Right ventricle myocardium superior (tissue), 1 donor: ENCODE measurements at places on chromosomes 6 and 20.

- no peak for DNase-seq
These were observed 79.5 kb downstream of the ERMARD start for GRCh38 chr6:169830876-169831275.

GRCh38 chr20:21279706-21280521 is 23.2 kb upstream of the XRN2 start:
- DNase-seq, result no peak

DNA sequence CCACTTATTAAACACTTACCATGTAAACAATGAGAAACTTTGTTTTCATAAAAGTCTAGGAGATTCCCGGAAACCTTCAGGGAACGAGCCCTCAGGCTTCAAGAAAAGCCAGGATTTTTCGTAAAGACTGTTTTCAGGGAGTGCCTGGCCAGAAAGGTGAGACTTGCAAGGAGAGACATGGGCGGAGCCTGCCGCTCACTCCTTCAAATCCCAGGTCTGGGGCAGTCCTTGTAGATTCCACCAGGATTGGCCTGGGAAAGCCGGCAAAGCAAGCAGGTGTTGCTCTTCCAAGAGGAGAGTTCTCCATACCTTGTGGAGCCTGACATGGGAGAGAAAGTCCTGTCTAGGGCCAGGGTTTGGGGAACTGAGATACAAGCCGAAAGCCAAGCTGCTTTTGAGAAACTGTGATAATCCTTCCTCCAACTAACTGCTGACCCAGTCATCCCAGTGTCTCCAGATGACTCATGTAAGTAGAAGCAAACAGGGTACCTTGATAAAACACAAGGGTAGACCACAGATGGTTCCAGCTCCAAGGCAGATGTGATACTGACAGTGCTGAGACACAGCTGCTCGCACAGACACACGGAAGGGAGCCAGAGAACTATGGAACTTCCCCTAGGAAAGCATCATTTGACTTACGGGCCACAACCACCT is 69.4 kb upstream of the NAA20 start:
- DNase-seq, result no peak

GRCh38 chr20:47795214-47795907 is 10.1 kb upstream of the SULF2 start:
- peak; percentile 61 for DNase-seq

GRCh38 chr6:4774296-4774695 is 1.9 kb upstream of the CDYL start:
- DNase-seq, result no peak

GRCh38 chr6:165659945-165660856 is 2.8 kb downstream of the PDE10A start:
- DNase-seq, result peak; percentile 62

- DNase-seq, result peak; percentile 6
These were observed 249.4 kb downstream of the DLL1 start for GRCh38 chr6:170041526-170041925.

- no peak for DNase-seq
These were observed 52.4 kb upstream of the LYRM2 start for GRCh38 chr6:89690944-89691324.

DNA sequence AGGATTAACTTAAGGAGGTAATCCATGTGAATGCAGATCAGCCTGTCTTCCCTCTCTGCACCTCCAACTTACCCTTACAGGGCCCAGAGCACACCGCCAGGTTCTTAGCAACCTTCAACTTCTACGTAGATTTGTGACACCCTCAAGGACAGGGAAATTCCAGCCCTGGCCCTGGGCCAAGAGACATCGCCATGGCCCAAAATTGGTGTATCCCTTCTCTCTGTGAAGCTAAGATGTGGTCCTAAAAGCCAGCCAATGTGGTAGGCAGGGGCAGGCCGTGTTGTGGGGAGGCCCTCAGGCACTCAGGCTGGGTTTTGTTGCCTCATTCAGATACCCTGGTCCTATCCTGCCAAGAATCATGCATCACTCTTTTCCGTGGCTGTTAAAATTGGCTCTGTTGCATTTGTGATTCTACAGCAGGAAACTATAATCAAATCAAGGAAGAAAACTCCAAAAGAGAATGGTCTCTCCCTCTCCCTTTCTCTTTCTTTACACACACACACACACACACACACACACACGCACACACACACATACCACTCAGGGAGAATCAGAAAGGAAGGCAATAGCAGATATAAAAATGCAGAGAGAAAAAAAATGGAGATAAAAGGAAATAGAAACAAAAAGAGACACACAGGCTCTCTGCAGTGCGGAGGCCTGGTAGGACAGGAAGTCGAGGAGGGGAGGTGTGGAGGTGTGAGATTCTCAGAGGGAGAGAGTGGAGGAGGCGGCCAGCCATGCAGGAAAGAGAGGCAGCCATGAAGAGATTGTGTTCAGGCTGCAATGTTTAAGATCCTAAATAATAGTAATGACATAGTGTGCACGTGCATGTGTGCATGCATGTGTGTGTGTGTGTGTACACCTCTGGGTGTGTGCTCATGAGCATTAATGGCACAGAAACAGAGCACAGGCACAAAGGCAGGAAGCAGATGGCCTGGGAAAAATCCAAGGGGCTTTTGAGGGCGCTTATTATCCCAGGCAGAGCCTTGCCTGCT is 201.8 kb upstream of the LRFN2 start:
- DNase-seq, result no peak

DNA sequence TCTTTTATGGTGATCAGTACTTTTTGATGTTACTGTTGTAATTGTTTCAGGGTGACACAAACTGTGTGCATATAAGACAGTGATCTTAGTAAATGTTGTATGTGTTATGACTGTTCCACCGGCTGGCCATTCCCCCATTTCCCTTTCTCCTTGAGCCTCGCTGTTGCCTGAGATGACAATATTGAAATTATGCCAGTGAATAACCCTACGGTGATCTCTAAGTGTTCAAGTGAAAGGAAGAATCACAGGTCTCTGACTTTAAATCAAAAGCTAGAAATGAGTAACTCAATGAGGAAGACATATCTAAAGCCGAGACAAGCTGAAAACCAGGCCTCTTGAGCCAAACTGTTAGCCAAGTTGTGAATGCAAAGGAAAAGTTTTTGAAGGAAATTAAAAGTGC is 32.3 kb downstream of the TULP4 start:
- DNase-seq, result no peak

DNA sequence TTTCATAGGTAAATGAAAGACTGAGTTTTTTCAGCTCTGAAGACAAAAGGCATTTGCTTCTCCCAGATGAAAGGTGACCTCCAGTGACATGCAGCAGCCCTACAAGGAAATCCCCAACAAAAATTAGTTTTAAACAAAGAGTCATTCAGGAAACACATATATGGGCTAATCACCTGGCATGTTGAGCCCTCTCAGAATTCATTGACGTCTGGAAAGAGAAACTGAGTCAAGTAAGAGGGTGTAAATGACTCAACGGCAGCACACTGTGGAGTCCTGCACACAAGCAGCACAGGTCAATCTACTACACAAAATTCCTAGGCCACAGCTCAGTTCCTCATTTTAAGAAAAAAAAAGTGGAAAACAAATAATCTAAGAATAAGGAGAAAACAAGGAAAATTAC is 592.3 kb downstream of the EPHA7 start:
- DNase-seq, result no peak

- peak; percentile 75 for DNase-seq
These were observed 651 bp upstream of the BLTP3A start for GRCh38 chr6:34791164-34791700.

GRCh38 chr6:1075444-1075843 is 236.5 kb upstream of the FOXQ1 start:
- no peak for DNase-seq

DNA sequence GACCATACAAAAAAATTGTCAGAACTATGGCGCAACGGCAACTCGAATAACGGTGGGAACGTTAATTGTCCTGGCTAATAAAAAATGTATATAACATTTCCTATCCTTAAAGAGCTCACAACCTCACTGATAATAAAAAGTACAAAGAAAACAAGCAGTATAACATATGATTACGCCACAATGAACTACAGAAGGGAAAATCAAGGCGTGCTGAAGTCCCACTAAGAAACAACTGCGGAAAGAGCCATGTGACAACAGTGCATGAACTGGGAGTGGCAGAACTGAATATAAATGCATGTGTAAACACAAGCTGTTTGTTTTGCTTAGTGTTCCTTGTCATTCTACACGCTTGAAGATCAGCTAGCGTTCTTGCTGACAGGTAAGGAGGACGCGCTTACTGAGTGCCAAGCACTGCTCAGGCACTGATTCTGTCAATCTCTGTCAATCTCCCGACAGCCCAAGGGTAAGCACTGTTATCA is 466 bp upstream of the PSMB1 start:
- peak; percentile 44 for DNase-seq

GRCh38 chr20:14687313-14687712 is 349.9 kb upstream of the FLRT3 start:
- DNase-seq, result no peak

- no peak for DNase-seq
These were observed 40.2 kb downstream of the SLC35F1 start for GRCh38 chr6:117947234-117947633.

DNA sequence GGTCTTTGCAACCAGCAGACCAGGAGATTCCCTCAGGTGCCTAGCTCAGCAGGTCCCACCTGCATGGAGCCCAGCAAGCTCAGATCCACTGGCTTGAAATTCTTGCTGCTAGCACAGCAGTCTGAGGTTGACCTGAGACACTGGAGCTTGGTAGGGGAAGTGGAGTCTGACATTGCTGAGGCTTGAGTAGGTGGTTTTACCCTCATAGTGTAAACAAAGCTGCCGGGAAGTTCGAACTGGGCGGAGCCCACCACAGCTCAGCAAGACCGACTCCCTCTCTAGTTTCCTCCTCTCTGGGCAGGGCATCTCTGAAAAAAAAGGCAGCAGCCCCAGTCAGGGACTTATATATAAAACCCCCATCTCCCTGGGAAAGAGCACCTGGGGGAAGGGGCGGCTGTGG is 34.3 kb downstream of the PRSS35 start:
- no peak for DNase-seq

GRCh38 chr6:73694711-73695411 is 1.1 kb upstream of the CD109 start:
- DNase-seq, result no peak

GRCh38 chr6:144316862-144317195 is 31.7 kb downstream of the UTRN start:
- no peak for DNase-seq

DNA sequence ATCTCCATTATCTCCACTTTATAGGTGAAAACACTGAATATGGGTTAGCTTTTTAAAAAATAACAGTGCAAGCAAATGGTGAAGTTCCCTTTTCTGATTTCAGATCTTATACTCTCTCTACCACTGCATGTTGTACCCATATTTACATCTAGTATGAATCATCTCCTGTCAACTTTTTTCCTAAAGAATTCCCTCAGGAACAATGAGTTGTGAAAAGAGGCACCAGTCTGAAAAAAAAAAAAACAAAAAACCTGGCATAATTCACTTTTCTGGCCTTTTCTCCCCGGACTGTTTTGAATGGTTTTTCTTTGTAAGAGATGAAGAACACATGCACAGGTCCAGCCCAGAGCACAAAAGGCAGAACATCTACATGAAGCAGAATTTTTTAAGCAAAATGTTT is 596.0 kb downstream of the COL12A1 start:
- no peak for DNase-seq

DNA sequence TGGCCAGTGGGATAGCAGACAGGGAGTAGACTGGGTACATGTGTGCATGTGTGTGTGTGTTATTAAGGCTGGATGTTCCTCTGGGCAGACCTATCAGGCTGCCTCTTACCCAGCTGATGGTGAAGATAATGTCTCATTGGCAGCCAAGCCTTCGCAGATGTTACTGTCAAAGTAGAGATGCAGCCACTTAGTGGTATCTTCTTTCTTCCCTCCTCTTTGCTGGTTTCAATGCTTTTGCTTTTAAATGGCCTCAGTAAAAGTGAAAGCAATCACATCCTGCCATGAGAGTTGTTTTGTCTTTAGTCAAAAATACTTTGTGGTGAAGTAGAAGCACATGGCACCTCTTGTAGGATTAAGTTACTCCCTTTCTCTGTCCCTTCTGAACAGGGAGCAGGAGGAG is 57.5 kb downstream of the SNRNP48 start:
- DNase-seq, result no peak

DNA sequence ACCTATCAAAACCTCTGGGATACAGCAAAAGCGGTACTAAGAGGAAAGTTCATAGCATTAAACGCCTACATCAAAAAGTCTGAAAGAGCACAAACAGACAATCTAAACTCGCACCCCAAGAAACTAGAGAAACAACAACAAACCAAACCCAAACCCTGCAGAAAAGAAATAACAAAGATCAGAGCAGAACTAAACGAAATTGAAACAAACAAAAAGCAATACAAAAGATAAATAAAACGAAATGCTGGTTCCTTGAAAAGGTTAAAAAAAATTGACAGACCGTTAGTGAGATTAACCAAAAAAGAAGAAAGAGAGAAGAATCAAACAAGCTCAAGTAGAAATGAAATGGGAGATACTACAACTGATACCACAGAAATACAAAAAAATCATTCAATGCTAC is 302.3 kb downstream of the RNGTT start:
- DNase-seq, result no peak

DNA sequence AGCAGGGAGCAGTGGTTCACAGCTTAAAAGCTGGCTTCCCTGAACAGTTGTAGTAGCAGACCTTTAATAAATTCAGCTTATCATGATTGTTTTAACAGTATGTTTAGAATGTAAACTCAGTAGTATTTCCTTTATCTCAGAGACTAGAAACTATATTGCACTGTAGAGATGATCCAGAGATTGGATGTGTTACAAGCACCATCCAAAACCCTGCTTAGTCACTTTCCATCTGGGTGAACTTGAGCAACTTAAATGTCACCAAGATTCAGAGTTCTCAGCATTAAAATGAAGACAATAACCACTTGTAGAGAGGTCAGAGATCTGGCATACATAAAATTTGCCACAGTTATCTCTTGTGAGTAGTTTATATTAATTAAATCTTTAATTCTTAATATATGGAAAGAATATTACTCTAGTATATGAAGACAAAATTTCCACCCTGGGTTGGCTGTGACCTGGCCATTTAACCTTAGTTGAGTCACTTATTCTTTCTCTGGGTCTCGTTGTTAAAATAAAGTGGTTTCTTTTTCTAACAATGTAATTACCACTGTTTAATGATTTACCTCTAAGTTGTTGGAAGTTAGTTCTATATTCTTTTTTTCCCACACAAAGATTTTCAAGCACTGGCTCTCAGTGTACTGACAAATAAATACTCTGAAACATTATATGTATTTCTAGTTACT is 239.2 kb upstream of the FKBP1C start:
- no peak for DNase-seq

DNA sequence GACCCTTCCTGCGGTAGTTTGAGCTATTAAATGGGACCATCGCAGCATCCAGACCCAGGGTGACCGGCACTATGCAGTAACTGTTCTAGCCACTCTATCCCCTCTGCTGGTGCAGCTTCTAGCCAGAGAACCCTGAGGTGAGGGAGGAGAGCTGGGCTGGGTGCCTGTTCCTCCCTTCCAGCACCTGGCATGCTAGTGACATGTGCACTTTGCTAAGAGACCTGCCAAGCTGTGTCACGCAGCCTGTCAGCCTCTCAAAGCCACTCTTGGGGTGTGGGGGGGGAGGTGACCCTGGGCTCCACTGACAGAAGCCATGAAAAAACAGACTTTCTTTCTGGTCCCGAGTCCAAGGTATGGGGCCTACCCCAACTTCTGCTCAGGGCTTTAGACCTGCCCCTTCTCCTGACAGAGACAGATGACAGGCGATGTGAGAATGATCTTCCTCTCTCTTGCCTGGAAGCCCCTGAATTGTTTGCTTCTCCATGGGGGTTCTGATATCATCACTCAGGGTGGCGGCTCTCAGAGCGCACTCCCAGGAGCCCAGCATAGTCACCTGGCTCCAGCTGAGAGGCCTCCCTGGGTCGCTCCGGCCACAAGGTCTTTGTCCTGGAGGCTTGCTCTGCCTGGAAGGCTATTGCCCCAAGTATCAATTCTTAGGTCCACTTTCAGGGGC is 47.2 kb upstream of the MLN start:
- peak; percentile 60 for DNase-seq
